ENCODE measurements at places on chromosomes 12 and 14.

GRCh38 chr12:27123642-27124041 is 41.3 kb upstream of the C12orf71 start:
- no peaks in the 10 kb centered on the region for H3K4me1 ChIP-seq
- H3K4me3 ChIP-seq, result no peak overlapping the region
- no peak overlapping the region for H3K27ac ChIP-seq
- no peak for DNase-seq

DNA sequence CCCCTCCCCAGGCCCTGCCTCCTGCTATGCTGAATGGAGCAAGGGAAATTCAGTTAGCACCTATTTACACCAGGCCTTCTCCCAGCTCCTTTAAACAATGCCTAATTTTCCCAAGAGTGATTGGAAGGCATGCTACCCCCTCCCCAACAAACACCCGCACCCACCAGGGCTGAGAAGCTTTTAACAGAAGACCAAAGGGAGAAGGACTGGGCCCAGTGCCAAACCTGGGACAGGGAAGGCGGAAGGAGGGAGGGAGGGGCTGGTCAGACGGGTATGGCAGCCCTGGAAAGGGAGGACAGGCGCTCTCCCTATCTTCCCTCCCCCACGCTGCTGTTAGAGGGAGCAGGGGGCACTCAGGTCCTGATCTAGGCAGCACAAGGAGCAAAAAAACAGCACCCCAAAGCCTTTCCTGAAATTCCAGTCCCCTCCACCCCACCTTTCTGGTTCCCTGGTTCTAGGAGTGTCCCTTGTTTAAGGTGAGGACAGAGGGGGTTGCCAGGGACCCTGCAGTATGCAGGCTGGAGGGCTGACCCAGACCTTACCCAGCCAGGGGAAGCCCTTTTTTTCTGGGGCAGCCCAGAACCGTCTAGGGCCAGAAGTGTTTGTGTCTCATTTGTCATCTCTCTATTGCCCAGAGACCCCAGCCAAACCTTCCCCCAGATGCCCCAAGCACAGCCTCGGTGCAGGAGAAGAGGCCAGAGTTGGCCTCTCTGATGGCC is 2.4 kb upstream of the KRT8 start:
- H3K27ac ChIP-seq, result no peak overlapping the region
- H3K27me3 ChIP-seq, result no peaks in the 10 kb centered on the region
- no peaks in the 10 kb centered on the region for H3K36me3 ChIP-seq
- DNase-seq, result no peak
- no peak overlapping the region for H3K4me3 ChIP-seq

- no peak overlapping the region for H3K27ac ChIP-seq
- H3K36me3 ChIP-seq, result no peaks in the 10 kb centered on the region
- H3K4me3 ChIP-seq, result no peak overlapping the region
- no peak for DNase-seq
- H3K4me1 ChIP-seq, result no peaks in the 10 kb centered on the region
Observed at GRCh38 chr12:89777733-89778379, 69.2 kb upstream of the ATP2B1 start.

GRCh38 chr12:93790472-93791152 is 113.4 kb downstream of the CRADD start:
- no peak overlapping the region for H3K27ac ChIP-seq
- no peaks in the 10 kb centered on the region for H3K36me3 ChIP-seq
- no peak overlapping the region for H3K4me3 ChIP-seq
- peaks cover 7% of the 10 kb centered on the region for H3K4me1 ChIP-seq
- no peak for DNase-seq

- no peak overlapping the region for H3K4me3 ChIP-seq
- peak overlapping the region; percentile 57 for H3K27ac ChIP-seq
- peaks cover 61% of the 10 kb centered on the region for H3K4me1 ChIP-seq
- DNase-seq, result peak; percentile 73
- H3K36me3 ChIP-seq, result no peaks in the 10 kb centered on the region
- no peaks in the 10 kb centered on the region for H3K27me3 ChIP-seq
Observed at GRCh38 chr14:64510825-64511671, 6.5 kb downstream of the ZBTB1 start.

DNA sequence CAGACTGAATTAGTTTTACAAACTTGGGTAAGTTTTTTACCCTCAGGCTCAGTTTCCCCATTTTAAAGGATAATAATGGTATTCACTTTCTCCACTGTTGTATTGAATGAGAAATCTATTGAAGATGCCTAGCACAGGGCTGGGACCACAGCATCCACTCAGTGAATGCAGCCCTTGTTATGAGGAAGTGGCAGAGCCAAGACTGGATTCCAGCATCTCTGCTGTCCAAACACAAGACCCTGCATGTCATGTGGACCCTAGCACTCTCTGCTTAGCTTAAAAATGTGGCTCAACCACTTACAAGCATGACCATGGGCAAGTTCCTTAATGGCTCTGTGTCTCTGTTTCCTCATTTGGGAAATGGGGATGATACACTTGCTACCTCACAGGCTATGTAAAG is 24.1 kb upstream of the TRIM9 start:
- H3K4me1 ChIP-seq, result no peaks in the 10 kb centered on the region
- no peaks in the 10 kb centered on the region for H3K27me3 ChIP-seq
- no peak for DNase-seq
- no peak overlapping the region for H3K27ac ChIP-seq

DNA sequence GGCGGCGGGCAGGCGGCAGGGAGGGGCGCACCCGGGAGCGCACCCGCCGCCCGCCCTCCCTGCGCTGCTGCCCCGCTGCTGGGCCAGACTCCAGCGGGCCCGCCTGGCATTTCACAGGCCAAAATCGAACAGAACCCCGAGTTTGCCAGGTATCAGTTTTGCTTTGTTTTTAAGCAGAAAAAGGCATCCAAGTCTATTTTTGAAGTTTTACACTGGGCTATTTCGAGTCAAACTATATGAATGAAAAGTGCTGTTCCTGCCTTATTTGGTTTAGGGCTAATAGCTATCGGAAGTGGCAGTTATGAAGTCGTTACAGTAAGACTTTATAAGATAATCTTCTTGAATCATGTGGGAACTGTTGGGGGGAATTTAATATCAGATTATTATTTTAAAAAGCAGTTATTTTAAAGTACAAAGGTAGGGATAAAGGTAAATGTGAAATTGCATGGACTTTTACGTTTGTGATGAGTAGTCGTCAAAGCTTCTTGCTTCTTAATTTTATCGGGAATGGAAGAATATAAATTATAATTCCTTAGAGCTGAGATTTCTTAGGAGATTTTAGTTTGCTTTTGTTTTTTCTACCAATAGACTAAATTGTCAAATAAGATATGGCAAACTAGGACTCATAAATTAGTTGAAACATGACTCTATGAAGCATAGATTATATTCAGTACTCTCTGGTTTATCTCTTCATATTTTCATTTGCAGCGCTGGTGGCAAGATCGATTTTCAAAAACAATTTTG is 1.1 kb downstream of the MSRB3 start:
- DNase-seq, result peak; percentile 5
- peaks cover 5% of the 10 kb centered on the region for H3K27me3 ChIP-seq
- H3K4me1 ChIP-seq, result no peaks in the 10 kb centered on the region
- H3K36me3 ChIP-seq, result no peaks in the 10 kb centered on the region
- H3K4me3 ChIP-seq, result peak overlapping the region; percentile 43

Measured in naive thymus-derived CD4-positive, alpha-beta T cell (primary cell).